ENCODE measurements at places on chromosomes 6 and 20. TPM values are rescaled to one million over a fixed set of nuclear protein-coding genes. Genes with fewer than 3 reads are reported as not detected.

DNA sequence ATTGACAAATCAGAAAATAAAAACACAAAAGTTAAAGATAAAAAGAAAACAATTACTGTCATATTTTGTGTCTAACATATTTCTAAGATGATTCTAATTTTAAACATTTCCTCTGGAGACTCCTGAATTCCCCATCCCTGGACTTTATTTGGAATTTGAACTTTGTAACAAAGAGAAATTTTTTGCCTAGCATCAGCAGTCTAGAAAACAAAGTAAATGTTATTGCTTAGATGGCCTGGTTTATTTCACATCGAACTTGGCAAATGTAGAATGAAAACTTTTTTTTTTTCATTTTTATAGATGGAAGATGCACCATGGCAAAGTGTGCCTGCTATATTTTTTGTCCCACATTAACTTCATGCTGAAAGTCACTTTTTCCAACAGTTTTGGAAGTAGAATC lies 159.1 kb downstream of the TBX18 start:
- DNase-seq = no peak

- peak; percentile 65 for DNase-seq
Measured at GRCh38 chr6:56649053-56649769, 6.5 kb upstream of the DST start.

- no peak for DNase-seq
Measured at GRCh38 chr6:50120300-50120699, 70.6 kb upstream of the DEFB112 start.

- peak; percentile 37 for DNase-seq
Measured at GRCh38 chr6:113694278-113695077, 162.7 kb upstream of the MARCKS start.

- no peak for DNase-seq
Measured at GRCh38 chr20:50399555-50399916, 110.6 kb upstream of the PTPN1 start.

GRCh38 chr6:33161354-33162331 lies 30.6 kb downstream of the COL11A2 start:
- peak; percentile 53 for DNase-seq

The EMILIN3 gene
- not detected for total RNA-seq

GRCh38 chr6:170025935-170026750 lies 264.7 kb downstream of the DLL1 start:
- no peak for DNase-seq

DNA sequence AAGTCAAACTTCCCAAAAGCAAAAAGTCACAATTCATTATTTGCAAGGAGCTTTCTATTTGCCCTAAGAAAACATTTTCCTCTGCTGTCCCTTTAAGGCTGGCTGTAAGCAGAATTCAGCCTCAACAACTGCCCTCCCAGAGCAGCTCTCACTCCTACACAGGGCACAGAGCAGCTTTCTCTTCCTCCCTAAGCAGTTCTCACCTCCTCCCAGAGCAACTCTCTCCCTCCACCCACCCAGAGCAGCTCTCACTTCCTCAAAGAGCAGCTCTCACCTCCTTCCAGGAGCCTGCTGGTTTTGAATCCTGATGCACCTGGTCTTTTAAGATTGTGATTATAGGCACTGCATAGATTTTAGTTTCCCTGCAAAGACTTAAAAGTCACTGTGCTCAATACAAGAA lies 120.6 kb upstream of the TMEM181 start:
- no peak for DNase-seq

GRCh38 chr6:84521511-84521910 lies 242.9 kb downstream of the TBX18 start:
- no peak for DNase-seq

DNA sequence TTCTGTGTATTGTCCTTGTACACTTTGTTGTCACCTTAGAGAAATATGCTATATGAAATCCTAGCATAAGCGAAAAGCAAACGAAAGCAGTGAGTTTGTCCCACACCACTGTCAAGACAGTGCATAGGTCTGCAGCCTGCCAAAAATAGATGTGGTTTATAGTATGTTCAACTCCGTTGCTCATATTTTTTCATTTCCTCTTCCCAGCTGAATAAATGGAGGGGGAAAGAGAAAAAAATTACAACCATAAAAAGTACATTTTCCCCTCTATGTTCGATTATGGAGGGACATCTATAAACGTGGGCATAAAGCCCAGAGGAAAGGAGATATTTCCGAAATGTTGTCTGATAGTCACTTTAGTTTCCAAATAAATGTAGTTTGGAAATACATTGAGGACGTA lies 25.8 kb downstream of the PRL start:
- no peak for DNase-seq

- peak; percentile 36 for DNase-seq
Measured at GRCh38 chr6:5081955-5082354, 3.2 kb upstream of the PPP1R3G start.

The STMND1 gene
- not detected for total RNA-seq

- DNase-seq = no peak
Measured at GRCh38 chr20:8271727-8272126, 139.7 kb downstream of the PLCB1 start.

DNA sequence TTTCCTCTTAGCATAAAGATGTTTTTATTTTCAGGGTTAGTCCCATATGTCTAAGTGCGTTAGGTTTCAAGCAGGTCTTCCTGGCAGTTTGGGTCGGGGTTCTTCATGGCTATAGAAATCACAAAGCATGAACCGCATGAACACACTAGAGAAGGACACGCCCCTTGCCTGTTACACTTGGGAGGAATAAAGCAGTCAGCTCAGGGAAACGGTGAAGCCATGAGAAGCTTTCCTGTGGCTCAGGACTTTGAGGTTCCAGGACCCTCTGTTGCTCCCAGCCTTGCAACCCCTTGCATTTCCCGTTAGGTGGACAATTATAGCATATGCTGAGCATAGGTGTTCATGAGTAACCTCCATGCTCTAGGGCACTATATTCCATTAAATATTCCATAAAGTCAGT lies 96.7 kb downstream of the SYCP2 start:
- DNase-seq = no peak

DNA sequence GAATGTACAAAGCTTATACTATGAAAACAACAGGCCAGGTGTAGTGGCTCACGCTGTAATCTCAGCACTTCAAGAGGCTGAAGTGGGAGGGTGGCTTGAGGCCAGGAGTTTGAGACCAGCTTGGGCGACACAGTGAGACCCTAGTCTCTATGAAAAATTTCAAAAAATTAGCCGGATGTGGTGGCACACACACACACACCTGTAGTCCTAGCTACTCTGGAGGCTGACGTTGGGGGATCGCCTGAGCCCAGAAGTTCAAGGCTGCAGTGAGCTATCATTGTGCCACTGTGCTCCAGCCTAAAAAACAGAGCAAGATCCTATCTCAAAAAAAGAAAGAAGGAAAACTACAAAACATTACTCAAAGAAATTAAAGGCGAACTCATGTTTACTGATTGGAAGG lies 7.3 kb upstream of the ASF1A start:
- no peak for DNase-seq

The NKAIN2 gene
- not detected for total RNA-seq

- DNase-seq = no peak
Measured at GRCh38 chr6:5809450-5809849, 197.3 kb downstream of the NRN1 start.

The ITPA gene
- 76.7 TPM for total RNA-seq

DNA sequence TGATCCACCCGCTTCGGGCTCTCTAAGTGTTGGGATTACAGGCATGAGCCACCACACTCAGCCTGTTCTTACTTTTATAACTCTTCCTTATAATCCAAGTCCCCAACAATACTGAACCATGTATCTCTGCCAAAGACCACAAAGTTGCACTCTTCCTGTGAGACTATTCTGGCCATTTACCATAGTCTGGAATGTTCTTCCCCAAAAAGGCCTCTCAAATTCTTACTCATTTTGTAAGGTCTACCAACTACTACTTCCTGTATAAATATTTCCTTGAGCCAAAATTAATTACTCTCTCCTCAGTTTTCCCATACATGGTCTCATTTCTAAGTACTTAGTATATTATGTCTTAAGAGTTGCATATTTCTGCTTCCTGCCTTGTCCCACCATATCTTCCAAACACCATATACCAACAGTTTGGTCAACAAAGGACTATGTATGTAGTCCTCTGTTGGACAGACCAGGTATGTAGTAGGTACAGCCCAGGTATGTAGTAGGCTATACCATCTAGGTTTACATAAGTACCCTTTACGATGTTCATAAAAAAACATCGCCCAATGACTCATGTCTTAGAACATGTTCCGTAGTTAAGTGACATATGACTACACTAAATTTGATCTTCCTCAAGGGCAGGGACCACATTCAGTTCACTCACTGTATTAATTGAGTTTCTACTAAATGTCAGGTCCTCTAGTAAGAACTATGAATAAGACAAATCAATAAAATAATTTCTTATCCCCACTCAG lies 22.0 kb downstream of the RANBP9 start:
- no peak for DNase-seq

- DNase-seq = no peak
Measured at GRCh38 chr6:145277358-145278086, 457.8 kb downstream of the EPM2A start.

- DNase-seq = no peak
Measured at GRCh38 chr20:19074828-19075516, 137.5 kb upstream of the SLC24A3 start.

GRCh38 chr6:39855356-39855995 lies 63.3 kb downstream of the DAAM2 start:
- peak; percentile 10 for DNase-seq

GRCh38 chr6:12845224-12846004 lies 128.8 kb downstream of the PHACTR1 start:
- DNase-seq = no peak

- peak; percentile 42 for DNase-seq
Measured at GRCh38 chr6:158737710-158738615, 81.2 kb downstream of the EZR start.

The SIRPD gene
- total RNA-seq = not detected

DNA sequence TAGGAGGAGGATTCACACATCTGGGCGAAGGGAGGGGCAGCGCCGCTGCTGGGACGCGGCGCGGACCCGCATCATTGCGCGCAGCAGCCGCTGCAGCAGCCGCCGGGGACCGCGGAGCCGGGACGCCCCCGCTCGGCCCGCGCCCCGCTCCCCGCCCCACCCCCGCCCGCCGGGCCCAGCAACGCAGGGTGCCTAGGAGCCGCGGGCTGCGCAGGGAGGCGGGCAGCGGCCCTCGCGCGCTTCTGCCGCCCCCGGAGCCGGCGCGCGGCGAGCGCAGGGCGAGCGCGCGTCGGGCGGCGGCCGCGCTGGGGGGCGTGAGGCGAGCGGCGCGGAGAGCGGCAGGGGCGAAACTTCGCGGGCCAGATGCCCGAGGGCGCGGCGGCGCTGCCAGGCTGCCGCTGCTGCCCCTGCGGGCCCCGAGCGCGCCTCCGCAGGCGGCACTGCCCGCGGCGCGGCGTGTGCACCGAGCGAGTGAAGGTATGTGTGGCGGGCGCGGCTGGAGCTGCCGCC lies at the start of gene NKAIN2:
NKAIN2 (plus strand) TSS at position 362 of the 510 bp plus-strand sequence.
- no peak for DNase-seq

DNA sequence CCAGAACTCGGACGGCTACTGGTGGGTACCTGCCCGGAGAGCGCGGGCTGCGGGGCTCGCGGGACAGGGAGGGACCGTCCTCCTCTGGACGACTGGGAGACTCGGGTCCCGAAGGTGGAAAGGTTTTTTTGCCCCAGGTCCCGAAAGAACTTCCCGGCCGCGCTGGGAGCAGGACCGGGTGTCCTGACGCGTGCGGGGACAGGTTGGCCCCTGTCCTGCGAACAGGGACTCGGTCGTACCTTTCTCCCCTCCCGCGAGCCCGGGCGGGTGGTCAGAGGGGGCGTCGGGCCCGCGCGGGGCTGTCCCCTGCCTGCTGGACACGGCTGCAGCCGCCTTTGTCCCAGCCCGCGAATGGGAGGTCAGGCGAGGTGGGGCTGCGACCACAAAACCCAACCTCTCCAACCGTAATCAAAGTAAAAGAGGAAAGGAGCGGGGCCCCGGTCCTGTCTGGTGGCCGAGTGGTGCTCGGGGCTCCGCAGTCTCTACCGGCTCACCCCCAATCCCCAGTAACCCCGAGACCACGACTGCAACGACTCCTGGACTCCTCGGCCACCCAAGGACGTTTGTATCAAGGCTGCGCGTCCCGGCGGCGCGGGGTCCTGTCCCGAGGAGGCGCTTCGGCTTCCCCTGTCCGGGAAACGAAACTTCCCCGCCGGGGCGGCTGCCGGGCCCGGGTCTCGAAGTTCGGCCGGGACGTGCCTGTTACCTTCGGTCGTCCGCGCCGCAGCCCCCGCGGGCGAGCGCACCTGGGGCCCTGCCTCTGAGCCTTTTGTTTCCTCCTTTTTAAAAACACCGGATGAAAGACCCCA lies 798 bp downstream of the DSP start:
- DNase-seq = no peak

The KIFC1 gene
- 16.7 TPM for total RNA-seq

GRCh38 chr6:45613656-45614055 lies 235.9 kb upstream of the SUPT3H start:
- DNase-seq = peak; percentile 41

DNA sequence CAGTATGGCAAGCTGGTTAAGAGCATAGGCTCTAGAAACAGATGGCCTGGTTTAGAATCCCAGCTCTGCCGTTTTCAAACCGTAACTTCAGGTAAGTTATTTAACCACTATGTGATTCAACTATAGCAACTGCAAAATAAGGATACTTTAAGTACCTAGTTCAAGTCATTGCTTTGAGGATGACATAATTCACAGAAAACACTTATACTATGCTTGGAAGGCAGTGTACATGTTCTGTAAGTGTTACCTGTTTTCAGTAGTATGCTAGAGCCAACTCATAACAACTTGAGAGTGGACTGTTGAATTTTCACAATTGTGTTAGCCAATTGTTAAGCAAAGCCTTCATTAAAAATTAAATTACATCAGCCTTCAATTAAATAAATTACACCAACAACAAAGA lies 134.8 kb upstream of the BEND6 start:
- no peak for DNase-seq

GRCh38 chr6:46876126-46876525 lies 45.6 kb downstream of the ADGRF5 start:
- no peak for DNase-seq

GRCh38 chr6:16665992-16666391 lies 95.3 kb downstream of the ATXN1 start:
- no peak for DNase-seq

- peak; percentile 65 for DNase-seq
Measured at GRCh38 chr20:43849496-43850186, 65.0 kb upstream of the TOX2 start.

DNA sequence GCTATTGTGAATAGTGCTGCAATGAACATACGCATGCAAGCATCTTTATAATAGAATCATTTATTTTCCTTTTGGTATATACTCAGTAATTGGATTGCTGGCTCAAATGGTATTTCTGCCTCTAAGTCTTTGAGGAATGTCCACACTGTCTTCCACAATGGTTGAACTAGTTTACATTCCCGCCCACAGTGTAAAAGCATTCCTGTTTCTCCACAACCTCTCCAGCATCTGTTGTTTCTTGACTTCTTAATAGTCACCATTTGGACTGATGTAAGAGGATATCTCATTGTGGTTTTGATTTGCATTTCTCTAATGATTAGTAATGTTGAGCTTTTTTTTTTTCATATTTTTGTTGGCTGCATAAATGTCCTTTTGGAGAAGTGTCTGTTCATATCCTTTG lies 208.7 kb downstream of the PHF3 start:
- DNase-seq = peak; percentile 10
